ENCODE measurements at places on chromosomes 5 and 9.

- DNase-seq: no peak
Measured at GRCh38 chr5:147927901-147928300, 21.6 kb upstream of the C5orf46 start.

DNA sequence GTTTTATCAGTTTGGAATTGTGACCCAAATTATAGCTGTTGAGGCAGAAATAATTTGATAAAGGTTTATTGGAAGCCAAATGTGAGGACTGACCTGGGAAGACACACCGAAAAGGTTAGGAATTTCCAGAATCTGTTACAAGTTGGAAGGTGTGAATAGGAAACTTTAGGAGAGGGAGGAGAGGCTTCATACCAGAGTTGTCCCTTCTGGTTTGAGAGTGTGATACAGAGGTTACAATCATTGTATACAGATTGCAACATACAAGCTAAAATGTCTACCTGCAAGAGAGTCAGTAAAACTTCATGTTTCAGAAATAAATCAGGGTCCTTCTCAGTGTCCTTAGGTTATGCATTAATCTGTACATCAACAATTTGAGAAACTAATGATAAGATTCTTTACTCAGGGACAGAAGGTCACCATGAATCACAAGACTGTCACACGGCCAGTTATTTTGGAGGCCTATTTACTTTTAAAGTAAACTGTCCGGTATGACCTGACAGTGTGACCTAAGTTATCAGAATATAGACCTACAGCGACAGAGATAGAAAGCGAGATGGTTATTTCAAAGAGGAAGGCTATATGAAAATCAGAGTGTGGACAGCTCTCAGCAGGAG lies 204.9 kb upstream of the CTNND2 start:
- DNase-seq: no peak

DNA sequence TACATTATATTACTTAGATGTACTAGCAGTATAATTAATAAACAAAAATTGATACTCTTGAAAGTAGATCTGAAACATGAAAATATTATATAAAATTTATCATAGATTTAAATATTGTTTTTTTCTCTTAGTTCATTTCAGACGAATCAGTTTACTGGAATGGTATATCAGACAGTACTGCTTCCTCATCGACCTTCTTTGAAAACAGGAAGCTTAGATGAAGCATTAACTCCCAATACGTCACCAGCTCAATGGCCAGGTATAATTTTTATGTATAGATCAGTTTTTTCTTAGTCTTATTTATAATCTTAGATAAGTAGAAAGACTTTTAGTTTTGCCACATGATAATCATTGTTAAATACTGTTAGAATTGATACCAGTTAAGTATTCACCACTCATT lies 106.3 kb downstream of the DMXL1 start:
- no peak for DNase-seq

GRCh38 chr5:122114501-122114900 lies 14.8 kb upstream of the ZNF474 start:
- no peak for DNase-seq

DNA sequence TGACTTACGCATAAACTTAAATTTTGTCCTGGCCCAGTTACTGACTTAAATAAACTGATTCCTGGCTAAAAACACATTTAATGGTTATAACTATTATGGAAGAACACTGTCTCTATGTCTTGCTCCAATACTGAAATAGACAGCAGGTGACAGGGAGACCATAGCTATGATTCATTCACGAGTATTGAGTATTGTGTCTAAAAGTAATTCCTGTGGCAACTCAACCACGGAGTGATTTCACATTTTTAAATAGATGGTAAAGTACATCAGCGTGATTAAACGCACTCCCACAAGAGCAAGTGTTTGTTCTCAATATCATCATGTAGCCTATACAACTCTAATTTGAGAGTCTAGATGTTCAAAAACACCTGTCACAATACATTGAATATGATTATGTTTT lies 35.9 kb upstream of the PCSK1 start:
- DNase-seq: no peak

DNA sequence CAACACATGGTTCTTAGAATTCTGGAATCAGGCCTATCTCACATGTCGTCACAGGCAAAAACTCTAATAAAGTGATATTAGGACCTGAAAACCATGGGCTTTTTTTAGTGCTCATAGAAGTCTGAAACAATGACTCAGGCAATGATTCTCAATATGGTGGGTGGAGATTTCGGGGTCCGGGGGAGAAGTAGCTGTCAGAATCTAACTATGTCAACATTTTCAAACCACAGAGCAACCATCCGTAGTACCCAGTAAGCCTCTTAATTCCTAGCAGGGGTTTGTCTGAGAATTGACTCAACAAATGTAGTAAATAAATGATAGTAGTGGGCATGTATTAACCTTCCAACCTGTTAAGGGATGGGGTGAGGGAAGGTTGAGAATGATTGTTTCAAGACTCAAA lies 2.6 kb downstream of the AMACR start:
- no peak for DNase-seq

- DNase-seq: no peak
Measured at GRCh38 chr9:115997923-115998322, 155.7 kb upstream of the PAPPA start.

DNA sequence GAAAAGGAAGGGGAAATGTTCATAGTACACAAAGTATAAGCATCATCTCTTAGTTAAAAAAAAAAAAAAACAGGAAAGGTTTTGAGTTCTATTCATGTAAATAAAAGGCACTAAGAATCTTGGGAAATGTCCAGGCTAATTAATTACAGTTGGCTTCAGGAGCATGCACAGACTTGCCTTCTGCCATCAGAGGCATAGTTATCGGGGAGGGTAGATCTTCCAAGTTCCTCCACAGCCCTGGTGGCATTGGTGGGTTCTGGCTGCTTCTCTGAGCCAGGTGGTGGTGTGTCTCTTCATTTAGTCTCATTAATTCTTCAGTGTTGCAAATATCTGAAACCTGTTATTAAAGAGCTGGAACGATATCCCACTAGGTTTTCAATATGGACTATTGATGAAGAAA lies 85.2 kb downstream of the TMEM252 start:
- DNase-seq: no peak

DNA sequence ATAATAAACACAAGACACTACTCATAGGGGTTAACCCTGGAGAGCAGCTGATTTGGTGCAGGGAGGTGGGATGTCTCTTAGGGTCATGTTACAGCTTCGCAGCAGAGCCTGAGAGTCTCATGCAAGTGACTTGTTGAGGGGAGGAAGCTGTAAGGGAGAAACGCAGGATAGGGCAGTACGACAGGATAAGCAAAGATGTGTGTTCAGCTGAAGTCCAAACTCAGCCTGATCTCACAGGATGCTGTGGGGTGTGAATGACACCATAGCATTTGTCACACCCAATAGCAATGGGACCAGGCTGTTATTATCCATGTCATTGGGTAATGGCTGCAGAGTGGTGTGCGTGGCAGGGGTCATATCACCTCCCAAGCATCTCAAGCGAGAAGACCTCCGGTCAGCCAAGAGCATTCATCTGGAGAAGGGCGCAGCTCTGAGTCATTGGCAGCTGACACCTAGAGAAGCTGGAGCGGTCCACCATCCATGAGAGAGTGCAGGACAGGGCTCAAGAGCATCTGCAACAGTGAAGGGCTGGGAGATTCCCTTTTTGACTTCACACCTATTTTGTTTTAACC lies 49.2 kb upstream of the RPL26L1 start:
- DNase-seq: no peak

DNA sequence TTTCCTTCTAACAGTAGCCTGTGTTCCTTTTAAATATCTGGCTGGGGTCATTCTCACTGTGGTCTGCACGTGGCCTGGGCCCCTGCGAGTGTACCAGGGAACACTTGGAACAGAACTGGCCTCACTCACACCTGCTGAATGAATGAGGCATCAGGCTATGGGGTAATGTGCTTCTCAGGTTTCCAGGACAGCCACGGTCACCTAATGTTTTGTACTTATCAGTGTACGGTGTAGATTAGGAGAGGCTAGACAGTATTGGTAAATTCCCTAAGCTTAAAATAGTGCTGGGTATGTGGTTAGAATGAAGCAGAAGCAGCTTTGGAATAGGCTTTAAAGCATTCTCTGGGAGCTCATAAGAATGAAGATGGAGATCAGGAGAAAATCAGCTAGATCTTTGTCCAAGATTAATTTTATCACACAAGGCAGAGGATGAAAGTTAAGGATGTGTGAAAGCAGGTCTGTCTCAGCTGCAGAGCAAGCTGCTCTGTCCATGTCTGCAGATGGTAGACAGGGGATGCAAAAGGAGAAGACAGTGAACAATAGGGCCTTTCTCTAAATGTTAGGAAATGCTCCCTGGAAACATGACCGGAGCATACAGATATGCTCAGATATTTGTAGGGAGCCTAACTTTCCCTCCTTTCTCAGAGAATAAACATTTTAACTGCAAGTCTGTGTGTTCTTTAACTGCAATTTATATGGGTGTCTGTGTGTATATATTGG lies 267.5 kb downstream of the NR3C1 start:
- DNase-seq: no peak

- DNase-seq: no peak
Measured at GRCh38 chr5:59893429-59894227, at the start of gene PDE4D. PDE4D (minus strand) TSS chr5:59893726.

GRCh38 chr9:91297306-91297705 lies 64.4 kb downstream of the AUH start:
- DNase-seq: no peak

DNA sequence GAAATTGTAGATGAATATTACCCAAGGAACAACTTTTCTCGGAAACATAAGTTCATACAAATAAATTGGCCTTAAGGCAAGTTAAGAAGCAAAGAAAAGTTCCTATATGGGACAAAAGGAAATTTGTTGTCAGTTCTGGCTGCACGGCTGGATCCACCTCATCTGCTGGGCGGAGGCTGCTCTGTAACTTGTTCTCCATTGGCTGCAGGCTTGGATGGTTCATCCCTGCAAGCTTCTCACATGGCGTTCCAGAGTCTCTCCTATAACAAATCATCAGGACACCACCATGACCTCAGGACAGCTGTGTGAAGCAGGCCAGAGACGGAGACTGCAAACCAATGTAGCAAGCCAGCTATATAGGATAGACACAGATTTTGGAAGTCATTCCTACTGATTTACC lies 81.4 kb upstream of the DAB2 start:
- DNase-seq: no peak

DNA sequence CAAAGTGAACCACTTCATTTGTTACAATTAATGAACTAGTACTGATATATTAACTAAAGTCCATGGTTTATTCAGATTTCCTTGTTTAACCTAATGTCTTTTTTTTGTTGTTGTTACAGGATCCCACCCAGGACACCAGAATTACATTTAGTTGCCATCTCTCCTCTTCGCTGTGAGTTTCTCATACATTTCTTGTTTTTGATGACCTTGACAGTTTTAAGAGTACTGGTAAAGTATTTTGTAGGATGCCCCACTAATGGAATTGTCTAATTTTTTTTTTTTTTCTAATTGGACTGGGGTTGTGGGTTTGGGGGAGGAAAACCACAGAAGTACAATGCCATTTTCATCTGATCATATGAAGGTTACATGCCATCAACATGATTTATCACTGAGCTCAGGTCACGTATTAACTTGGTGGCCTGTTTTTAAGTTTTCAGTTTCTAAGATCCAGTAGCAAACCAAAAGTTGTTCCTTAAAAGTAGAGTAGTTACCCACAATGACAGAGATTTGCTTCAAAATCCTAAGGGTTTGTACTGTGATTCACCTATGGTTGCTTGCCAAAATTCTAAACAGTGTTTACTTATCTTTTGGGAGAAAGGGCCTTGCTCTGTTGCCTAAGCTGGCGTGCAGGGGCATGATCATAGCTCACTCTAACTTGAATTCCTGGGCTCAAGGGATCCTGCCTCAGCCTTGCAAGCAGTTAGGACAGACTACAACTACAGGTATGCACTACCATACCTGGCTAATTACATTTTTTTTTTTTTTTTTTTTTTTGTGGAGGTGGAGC lies 4.5 kb upstream of the OTULIN start:
- DNase-seq: no peak

GRCh38 chr5:98927242-98927988 lies 1.4 kb downstream of the CHD1 start:
- DNase-seq: peak; percentile 85

- no peak for DNase-seq
Measured at GRCh38 chr5:175243441-175243840, 200.5 kb downstream of the DRD1 start.

GRCh38 chr9:128719919-128720605 lies 3.9 kb downstream of the ZDHHC12 start:
- DNase-seq: no peak

DNA sequence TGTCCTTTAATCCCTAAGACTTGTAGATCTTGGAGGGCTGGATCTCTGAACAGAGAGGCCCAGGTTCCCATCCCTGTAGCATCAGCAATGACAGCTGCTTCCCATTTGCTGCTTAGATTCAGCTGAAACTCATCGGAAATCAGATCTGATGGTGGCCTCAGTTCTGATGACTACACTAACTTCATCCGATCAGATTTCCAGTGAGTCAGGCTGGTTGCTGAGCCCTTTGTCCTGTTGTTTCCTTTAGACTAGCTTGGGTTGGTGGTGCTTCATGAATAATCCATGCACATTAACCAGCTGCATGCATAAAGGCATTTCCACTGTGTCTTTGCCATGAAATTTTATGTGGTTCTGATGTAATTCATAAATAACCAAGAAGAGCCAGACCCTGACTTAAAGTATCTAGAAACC lies 195.2 kb upstream of the TUT7 start:
- no peak for DNase-seq

- DNase-seq: no peak
Measured at GRCh38 chr5:41815663-41816229, 54.5 kb downstream of the OXCT1 start.

- DNase-seq: no peak
Measured at GRCh38 chr5:57249265-57249874, 75.5 kb downstream of the GPBP1 start.

GRCh38 chr9:3468421-3469205 lies 57.2 kb downstream of the RFX3 start:
- no peak for DNase-seq

DNA sequence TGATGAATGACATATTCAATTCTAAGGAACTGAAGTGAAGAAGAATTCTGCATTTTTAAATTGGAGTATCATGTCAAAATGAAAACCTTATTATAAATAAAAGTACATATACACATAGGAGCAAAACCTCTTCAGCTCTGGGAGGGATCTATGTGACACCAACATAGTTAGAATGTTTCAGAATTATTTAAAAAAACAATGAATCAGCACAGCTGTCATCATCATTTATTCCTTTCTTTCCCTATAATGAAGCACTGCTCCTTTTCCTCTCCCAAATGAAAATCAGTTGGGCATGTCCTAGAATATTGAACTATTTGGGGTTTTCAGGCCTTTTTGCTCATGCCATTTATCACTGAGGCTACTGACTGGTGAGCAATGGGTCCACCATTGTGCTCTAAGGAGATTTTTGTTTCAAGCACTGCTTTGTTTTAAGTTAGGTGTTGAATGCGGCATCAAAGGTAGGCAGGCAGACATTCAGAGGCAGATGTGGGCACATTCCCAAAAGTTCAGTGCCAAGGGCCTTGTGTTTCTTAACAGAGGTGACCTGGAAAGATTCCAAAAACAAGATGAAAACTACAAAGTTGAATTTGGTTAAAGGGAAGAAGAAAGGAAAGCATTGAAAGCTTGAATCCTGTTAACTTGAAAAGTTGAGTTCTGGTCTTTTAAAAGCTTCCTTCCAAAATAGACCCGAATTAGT lies 126.4 kb upstream of the ADAMTSL1 start:
- DNase-seq: no peak
